ENCODE measurements at places on chromosomes 16 and 17.

- no peak for DNase-seq
These were observed 43.4 kb upstream of the ICAM2 start for GRCh38 chr17:64063766-64064224.

GRCh38 chr17:27552276-27552732 lies 78.7 kb upstream of the LGALS9 start:
- DNase-seq = no peak

GRCh38 chr17:81065500-81065899 lies 30.5 kb downstream of the BAIAP2 start:
- no peak for DNase-seq

DNA sequence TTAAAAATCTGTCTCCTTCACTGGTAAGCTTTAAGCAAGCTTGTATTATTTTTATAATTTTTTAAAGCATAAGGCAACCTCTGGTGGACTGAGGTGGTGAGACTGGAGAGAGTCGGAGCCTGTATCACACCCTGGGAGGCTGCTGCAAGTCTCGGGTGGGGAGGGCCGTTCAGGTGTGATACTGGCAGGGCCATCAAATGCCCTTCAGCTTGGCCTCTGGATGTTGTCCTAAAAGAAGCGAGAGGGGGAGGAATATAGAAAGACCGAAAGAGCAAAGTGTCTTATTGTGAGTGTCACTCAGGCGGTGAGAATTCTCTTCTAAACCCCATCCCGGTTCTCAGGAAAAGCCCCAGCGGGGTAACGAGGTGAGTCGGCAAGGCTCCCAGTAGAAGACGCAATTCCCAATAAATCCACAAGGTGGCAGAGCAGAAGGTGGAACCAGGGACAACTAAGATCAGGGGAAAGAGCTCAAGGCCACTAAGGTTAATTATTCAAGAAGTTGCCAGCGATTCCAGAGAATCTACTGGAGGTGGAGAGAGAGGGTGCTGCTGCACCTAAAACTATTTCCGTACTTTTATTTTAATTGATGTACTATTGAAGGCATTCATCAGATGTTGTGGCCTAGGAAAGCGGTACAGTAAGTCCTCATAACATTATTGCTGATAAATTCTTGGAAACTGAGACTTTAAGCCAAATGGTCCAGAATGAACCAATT lies 14.1 kb downstream of the C17orf67 start:
- no peak for DNase-seq

GRCh38 chr16:82999711-83000110 lies 372.9 kb downstream of the CDH13 start:
- no peak for DNase-seq
